T-helper 17 cell (primary cell): ENCODE measurements at places on chromosomes 2 and 18. TPM values are rescaled to one million over a fixed set of nuclear protein-coding genes. Genes with fewer than 3 reads are reported as not detected.

- H3K4me1 ChIP-seq, result peaks cover 2% of the 10 kb centered on the region
- no peak overlapping the region for H3K27ac ChIP-seq
- H3K4me3 ChIP-seq, result no peak overlapping the region
- H3K27me3 ChIP-seq, result peaks cover 69% of the 10 kb centered on the region
Measured at GRCh38 chr2:30757749-30758148, 49.5 kb downstream of the CAPN13 start.

GRCh38 chr2:205765151-205765550 lies 82.8 kb downstream of the NRP2 start:
- H3K4me1 ChIP-seq, result peaks cover 14% of the 10 kb centered on the region
- H3K4me3 ChIP-seq, result no peak overlapping the region
- no peaks in the 10 kb centered on the region for H3K36me3 ChIP-seq
- DNase-seq, result no peak
- H3K27me3 ChIP-seq, result peaks cover 81% of the 10 kb centered on the region
- H3K27ac ChIP-seq, result no peak overlapping the region

GRCh38 chr2:98308532-98308931 lies 37.7 kb upstream of the CNGA3 start:
- no peaks in the 10 kb centered on the region for H3K4me1 ChIP-seq
- no peak overlapping the region for H3K27ac ChIP-seq
- no peak overlapping the region for H3K4me3 ChIP-seq
- peaks cover 81% of the 10 kb centered on the region for H3K27me3 ChIP-seq
- peaks cover 9% of the 10 kb centered on the region for H3K36me3 ChIP-seq

DNA sequence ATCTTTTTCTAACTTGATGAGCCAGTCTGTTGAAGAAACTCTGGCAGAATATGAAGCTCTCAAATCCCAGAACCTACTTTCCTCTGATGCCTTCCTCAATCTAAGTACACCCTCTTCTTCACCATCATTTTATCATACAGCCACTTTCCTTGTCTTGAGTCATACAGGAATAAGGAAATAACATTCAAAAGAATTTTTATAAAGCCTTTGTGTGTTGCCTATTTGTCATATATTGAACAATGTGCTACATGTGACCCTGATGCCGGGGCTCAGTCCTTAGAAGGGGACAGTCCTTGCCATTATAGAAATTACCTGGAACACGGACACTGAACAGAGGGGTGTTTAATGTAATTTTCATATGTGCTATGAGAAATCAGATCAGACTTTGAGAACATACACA lies 27.4 kb downstream of the RAPGEF4 start:
- no peak overlapping the region for H3K4me3 ChIP-seq
- no peaks in the 10 kb centered on the region for H3K36me3 ChIP-seq
- no peak for DNase-seq
- no peaks in the 10 kb centered on the region for H3K4me1 ChIP-seq
- no peak overlapping the region for H3K27ac ChIP-seq
- peaks cover 2% of the 10 kb centered on the region for H3K27me3 ChIP-seq

NGEF gene
- total RNA-seq, result not detected

GRCh38 chr2:30768708-30769480 lies 38.4 kb downstream of the CAPN13 start:
- H3K4me1 ChIP-seq, result peaks cover 5% of the 10 kb centered on the region
- peaks cover 3% of the 10 kb centered on the region for H3K36me3 ChIP-seq
- peaks cover 66% of the 10 kb centered on the region for H3K27me3 ChIP-seq
- no peak overlapping the region for H3K4me3 ChIP-seq

GRCh38 chr2:181738074-181738473 lies 57.8 kb upstream of the NEUROD1 start:
- H3K27me3 ChIP-seq, result peaks cover 5% of the 10 kb centered on the region
- no peak overlapping the region for H3K4me3 ChIP-seq
- no peaks in the 10 kb centered on the region for H3K36me3 ChIP-seq
- H3K4me1 ChIP-seq, result peaks cover 3% of the 10 kb centered on the region
- H3K27ac ChIP-seq, result no peak overlapping the region

DNA sequence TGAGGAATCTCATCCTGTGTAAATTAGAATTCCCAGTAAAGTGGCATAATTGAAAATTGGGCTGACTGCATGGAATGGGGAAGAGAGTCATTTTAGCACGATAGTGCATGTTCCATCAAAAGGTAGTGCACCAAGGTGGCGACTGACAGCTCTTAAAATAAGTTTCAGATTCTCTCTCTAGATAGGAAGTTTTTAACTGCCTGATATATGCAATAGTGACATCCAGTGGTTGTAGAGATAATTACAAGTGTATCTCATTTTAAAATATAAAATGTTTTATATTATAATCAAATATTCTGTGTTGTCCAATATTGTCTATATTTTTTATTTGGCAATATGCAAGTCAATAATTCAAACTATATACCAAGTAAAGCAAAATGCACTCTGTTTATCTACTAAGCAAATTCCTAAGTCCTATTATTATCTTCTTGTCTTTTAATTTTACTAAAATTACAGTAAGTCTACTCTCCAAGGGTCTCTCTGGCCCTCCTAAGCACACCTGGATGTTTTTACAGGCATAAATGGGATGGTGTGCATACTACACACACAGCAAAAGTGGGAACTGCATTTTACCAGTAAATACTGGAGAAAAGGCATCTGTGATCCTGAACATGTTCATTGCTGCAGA lies 397.7 kb upstream of the HNRNPA3 start:
- no peak overlapping the region for H3K4me3 ChIP-seq
- H3K27ac ChIP-seq, result no peak overlapping the region
- H3K4me1 ChIP-seq, result peaks cover 3% of the 10 kb centered on the region
- H3K36me3 ChIP-seq, result no peaks in the 10 kb centered on the region
- DNase-seq, result no peak
- peaks cover 16% of the 10 kb centered on the region for H3K27me3 ChIP-seq

- H3K27me3 ChIP-seq, result peaks cover 43% of the 10 kb centered on the region
- no peak overlapping the region for H3K4me3 ChIP-seq
- H3K27ac ChIP-seq, result peak overlapping the region; percentile 53
- H3K36me3 ChIP-seq, result no peaks in the 10 kb centered on the region
- no peak for DNase-seq
Measured at GRCh38 chr18:79387214-79387613, 8.5 kb upstream of the NFATC1 start.

DNA sequence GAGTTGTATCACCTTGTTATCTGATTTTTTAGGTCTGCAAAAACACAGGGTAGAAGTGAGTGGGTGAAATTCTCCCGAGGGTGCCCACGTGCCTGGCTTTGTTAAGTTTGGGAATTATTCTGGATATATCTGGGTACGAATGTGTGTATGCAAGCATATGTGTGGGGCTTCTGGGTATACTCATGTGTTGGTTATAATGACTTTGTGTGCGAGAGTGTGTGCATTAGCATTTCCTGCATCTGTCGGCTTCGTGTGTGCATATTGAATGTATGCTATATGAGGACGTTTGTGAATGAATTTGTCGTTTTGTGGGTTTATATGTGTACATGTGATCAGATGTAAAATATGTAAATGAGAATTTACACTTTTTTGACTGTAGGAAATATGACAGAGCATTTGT lies 13.8 kb upstream of the DNAJC27 start:
- H3K4me1 ChIP-seq, result peaks cover 5% of the 10 kb centered on the region
- H3K27me3 ChIP-seq, result peaks cover 29% of the 10 kb centered on the region
- DNase-seq, result no peak
- no peak overlapping the region for H3K4me3 ChIP-seq

GNAL gene
- 0.10 TPM for total RNA-seq

- H3K27me3 ChIP-seq, result peaks cover 82% of the 10 kb centered on the region
- no peak overlapping the region for H3K27ac ChIP-seq
- H3K36me3 ChIP-seq, result peaks cover 7% of the 10 kb centered on the region
- DNase-seq, result no peak
Measured at GRCh38 chr2:161418715-161419637, 2.9 kb downstream of the TBR1 start.

GRCh38 chr2:69946351-69947324 lies 14.8 kb downstream of the ASPRV1 start:
- DNase-seq, result no peak
- no peaks in the 10 kb centered on the region for H3K27me3 ChIP-seq
- H3K4me1 ChIP-seq, result peaks cover 30% of the 10 kb centered on the region
- H3K4me3 ChIP-seq, result peak overlapping the region; percentile 78

DNA sequence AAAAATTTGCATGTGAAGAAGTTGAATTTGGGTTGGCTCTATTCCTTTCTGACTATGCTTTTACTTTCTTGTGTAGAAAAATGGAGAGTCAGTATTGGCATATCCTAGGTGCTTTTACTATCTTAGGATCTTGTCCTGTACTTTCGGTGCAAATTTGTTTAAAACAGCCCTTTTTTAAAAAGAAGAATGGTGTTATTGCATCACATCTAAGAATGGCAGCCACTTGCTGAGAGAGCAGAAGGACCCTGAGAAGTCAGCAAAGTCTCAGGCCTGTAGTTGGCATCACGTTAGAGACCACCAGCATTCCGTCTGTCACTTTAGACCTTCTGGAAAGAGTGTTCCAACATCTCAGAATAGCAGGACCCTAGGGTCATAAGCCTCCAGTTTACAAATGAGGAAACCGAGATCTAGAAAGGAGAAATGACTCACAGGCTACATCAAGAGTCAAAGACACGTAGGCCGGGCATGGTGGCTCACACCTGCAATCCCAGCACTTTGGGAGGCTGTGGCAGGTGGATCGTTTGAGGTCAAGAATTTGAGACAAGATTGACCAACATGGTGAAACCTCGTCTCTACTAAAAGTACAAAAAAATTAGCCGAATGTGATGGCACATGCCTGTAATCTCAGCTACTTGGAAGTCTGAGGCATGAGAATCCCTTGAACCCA lies 42.5 kb downstream of the SPATS2L start:
- no peak overlapping the region for H3K27ac ChIP-seq
- peaks cover 7% of the 10 kb centered on the region for H3K27me3 ChIP-seq
- no peaks in the 10 kb centered on the region for H3K36me3 ChIP-seq
- H3K4me3 ChIP-seq, result no peak overlapping the region

MAP2 gene
- total RNA-seq, result 0.17 TPM

DPYSL5 gene
- not detected for total RNA-seq

DNA sequence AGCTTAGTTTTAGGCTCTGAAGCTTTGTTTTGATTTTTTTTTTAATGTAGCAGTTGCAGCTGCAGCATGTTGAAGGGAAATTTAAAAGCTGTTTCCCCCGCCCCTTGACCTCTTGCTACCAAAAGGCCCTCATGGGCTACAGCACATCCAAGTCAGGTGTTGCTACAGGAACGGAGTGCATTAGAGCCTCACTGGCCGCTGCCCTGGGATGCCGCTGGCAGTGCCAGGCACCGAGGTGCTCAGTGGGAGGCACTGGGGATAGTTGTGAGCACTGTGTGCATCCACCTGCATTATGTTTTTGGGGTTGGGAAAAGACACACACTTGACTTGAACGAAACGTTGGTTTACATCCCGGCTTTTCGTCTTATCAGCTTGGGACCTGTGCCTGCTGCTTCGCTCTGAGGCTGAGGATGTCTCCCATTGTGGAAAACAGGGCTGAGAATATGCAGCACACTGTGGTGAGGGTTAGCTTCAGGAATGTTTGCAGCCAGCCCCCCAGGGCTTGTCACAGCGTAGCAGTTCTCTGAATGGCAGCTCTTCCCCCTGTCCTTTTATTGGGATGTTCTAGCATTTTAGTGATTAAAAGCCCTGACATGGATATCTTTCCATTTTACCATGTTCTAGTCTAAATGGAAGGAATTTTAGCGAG lies 24.1 kb downstream of the DCDC2C start:
- H3K4me3 ChIP-seq, result no peak overlapping the region
- H3K27ac ChIP-seq, result no peak overlapping the region
- DNase-seq, result no peak
- H3K27me3 ChIP-seq, result peaks cover 57% of the 10 kb centered on the region

GRCh38 chr18:8930990-8931616 lies 171.4 kb upstream of the NDUFV2 start:
- H3K4me3 ChIP-seq, result no peak overlapping the region
- no peaks in the 10 kb centered on the region for H3K36me3 ChIP-seq
- no peak overlapping the region for H3K27ac ChIP-seq
- DNase-seq, result no peak
- H3K4me1 ChIP-seq, result no peaks in the 10 kb centered on the region
